ENCODE measurements at places on chromosomes 7 and 10. TPM values are rescaled to one million over a fixed set of nuclear protein-coding genes. Genes with fewer than 3 reads are reported as not detected.

Gene PNLIPRP3
- total RNA-seq = not detected

Gene GARIN1A
- 1.3 TPM for total RNA-seq

Gene SNX10
- 1.4 TPM for total RNA-seq

Gene EXOC6
- total RNA-seq = 12.8 TPM

Gene TMEM130
- total RNA-seq = 0.28 TPM

Gene CPA1
- total RNA-seq = 1.9 TPM

Gene GPNMB
- 143 TPM for total RNA-seq

Gene AEBP1
- 411 TPM for total RNA-seq

Gene GCK
- 2.8 TPM for total RNA-seq

Gene MRC1
- 6.6 TPM for total RNA-seq

Gene CNTNAP2
- 2.6 TPM for total RNA-seq

Gene CDC123
- 33.2 TPM for total RNA-seq

Gene SLC26A3
- 0.77 TPM for total RNA-seq

Gene TMEM236
- 0.13 TPM for total RNA-seq

Gene MYOZ1
- 0.25 TPM for total RNA-seq

Gene ASZ1
- not detected for total RNA-seq

Gene PRRT4
- 0.58 TPM for total RNA-seq

Gene ZWINT
- 0.99 TPM for total RNA-seq

Gene TRIP6
- total RNA-seq = 98.8 TPM

Gene LEP
- 0.12 TPM for total RNA-seq

Gene PKD1L1
- total RNA-seq = 0.13 TPM

Gene TAF3
- total RNA-seq = 8.0 TPM

Gene AASS
- 97.6 TPM for total RNA-seq

Gene ZNF365
- total RNA-seq = 1.6 TPM

Gene GRM8
- not detected for total RNA-seq

Gene CLCN1
- total RNA-seq = not detected

Gene MMRN2
- total RNA-seq = 14.4 TPM

Gene PPP1R17
- total RNA-seq = 0.11 TPM

Gene LAMB1
- total RNA-seq = 65.0 TPM

Gene TUBB8
- total RNA-seq = not detected

Measured in ovary (tissue), 10 donors.